ENCODE measurements at places on chromosomes 12 and 14. TPM values are rescaled to one million over a fixed set of nuclear protein-coding genes. Genes with fewer than 3 reads are reported as not detected.

Gene NUAK1
- total RNA-seq = 23.1 TPM

Gene C1QL4
- 3.3 TPM for total RNA-seq

Gene GPR84
- not detected for total RNA-seq

Gene RNASE3
- not detected for total RNA-seq

Gene CRACR2A
- total RNA-seq = 2.0 TPM

DNA sequence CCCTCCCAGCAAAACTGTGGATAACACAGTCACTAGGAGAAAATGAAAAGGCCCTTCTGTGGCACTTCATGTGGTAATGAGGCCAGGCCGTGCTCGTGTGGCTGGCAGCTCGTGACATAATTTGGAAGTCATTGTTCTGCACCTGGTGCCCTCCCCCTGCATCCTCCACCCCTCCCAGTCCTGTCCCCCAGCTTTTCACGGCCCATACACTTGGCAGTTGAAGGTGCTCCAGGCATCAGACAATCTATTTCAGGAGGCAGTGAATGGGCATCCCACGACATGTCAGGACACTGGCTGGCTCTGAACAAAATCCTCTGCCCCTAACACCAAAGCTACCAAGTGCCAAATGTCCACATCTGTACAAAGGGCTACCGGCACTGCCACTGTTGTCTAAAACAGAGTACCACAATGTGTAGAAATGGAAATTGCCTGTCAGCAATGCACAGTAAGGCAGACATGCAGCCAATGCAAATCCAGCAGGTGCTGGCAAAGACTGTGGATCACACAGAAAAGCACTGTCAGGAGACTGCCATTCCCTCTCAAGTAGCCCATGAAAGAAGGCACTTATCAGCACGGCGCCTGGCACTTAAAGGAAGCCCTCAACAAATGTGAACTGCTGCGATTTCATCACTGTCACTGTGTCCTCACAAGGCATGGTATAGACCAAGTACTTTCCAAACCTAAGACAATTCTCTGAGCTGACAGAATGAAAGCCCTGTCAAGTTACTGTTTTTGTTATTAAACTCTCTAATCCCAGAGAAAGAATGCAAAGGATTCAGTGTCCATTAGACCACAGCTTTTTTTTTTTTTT lies 39.1 kb downstream of the CORO1C start:
- DNase-seq = no peak

GRCh38 chr12:75995691-75996090 lies 35.9 kb downstream of the PHLDA1 start:
- DNase-seq = no peak

DNA sequence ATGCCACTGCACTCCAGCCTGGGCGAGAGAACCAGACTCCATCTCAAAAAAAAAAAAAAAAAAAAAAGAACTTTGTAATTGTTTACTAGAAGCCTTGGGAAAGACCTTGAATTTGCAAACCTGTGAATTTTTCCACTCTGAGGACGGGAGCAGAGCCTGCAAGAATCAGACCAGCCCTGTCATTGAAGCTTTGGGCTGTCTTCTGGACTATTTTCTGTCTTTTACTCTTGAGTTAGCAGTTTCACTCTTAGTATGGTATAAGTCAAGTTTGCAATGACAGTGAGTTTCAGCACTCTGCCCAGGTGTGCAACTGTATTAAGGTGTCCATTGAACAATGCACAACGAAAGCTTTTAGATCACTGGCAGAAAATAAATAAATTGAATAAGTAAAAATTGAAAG lies 81.4 kb upstream of the KRAS start:
- DNase-seq = no peak

- DNase-seq = peak; percentile 21
Observed at GRCh38 chr14:59882957-59883356, 12.4 kb upstream of the RTN1 start.

DNA sequence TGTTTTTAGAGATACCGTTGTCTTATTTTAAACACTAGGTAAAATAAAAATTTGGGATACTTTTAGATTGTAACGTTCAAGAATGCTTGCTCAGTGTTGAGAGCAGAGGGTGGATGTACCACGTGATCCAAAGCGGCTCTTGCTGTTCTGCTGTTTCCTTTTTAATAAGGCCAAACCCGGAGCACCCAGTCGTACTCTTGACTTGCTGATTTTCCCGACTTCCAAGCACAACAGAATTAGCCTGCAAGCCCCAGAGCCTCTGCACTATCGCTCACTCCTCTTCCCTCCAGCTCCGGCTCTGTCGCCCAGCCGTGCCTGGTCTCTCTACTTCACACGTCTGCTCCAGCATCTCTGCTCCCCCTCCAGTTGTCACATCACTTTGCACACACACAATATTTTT lies 77.3 kb downstream of the EMP1 start:
- no peak for DNase-seq

DNA sequence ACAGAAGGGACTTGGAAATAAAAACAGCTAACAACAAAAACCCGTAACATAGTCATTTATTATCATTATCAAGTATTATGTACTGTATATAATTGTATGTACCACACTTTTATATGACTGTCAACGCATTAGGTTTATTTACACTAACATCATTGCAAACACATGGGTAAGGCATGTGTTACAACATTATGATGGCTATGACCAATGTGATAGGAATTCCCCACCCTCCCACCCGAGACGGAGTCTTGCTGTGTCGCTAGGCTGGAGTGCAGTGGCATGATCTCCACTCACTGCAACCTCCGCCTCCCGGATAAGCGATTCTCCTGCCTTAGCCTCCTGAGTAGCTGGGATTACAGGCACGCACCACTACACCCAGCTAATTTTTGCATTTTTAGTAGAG lies 82.6 kb downstream of the ERC1 start:
- no peak for DNase-seq

DNA sequence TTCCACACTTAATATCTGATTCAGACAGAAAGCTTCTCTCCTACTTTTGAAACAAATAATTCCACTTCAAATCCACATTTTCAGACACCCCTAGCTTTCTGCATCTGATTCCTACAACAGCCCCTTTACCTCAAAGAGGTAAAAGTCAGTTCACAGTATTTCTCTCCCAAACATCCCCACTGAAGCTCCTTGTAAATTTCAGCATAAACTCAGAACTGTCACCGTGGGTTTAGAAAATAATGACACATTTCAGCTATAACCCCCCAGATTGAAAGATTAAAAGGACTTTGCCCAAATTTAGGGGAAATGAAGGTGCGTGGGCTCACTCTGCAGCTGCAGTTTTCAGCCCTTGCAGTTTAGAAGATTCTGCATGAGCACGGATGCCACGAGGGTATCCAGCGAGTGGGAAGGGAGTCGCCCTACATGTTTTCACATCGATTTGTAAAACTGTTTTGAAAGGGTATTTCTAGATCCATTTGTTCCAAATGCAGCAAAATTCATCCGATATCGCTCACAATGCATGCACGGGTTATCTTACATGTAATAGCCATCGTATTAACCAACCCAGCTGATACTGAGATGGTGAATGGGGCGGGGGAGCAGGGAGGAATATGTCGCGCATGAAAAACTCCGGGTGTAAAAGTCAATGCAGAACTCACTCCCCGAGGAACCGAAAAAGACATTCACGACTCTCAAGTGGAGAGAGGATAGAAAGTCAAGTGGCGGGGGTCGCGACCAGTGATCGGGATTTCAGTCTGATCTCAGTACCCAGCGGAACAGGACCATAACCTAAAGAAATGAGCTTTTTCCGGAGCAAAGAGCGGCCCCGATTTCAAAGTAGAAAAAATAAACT lies 5.0 kb upstream of the CCND2 start:
- no peak for DNase-seq

DNA sequence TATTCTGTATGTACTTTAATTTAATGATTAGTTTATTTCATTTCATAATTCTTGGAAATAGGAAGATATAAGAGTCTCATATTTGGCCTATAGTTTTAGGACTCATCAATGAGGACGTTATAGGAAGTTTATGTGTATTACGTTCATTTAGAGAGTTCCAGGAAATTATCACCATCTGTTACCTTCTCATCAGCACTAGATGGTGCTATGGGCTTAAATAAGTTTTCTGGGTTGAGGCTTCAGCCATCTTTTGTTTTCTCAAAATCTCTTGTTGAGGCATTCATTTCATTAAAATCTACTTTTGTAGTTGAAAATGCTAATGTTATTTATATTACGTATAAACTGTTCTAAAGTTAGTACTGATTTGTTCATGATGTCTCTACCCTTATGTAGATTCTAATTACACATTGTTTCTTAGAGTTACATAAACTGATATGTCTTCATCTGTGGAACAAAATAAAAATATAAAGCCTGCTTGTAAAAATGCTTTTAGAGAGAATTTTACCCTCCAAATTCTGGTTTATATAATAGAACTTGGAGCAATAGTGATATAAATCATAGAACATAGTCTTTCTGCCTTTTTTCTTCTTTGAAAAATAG lies 89.2 kb downstream of the CFAP54 start:
- DNase-seq = peak; percentile 17

GRCh38 chr14:73726025-73726961 lies 12.1 kb upstream of the PNMA1 start:
- peak; percentile 35 for DNase-seq

DNA sequence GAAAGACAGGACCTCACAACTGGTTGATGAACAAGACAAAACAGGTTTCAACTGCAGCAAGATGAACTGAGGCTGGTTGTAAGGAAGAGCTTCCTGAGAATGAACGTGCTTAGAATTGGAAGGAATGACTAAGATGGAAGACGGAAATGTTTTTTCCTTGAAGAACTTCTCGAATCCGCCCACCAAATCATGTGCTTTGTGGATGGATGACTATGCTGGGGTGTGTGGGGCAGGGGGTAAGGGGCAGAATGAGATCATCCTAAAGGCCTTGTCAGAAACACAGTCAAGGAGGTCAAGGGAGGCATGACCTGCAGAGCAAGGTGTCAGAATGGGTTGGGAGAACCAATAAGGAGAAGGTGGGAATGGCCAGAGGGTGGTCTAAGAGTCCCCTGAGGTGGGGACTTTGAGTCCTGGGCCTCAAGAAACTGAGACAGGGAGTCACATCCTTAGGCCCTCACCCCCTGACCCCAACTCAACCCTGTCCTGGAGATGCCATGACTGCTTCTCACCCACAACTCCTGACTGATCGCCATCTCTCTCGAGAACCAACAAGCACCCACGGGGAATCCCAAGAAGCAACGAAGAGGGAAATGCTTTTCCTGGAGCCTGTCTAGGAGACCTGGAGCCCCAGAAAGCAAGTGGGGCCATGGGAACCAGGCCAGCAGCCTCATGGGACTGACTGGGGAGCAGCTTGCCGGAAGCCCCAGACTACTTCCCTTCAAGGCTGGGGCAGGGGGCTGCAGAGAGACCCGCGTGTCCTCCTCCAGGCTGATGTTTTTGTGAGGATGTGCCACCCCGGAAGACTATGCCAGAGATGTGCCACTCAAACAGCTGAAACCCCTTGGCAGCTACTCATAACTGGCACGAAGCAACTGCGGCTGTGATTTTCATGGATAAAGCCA lies 84.0 kb downstream of the ACTN1 start:
- DNase-seq = no peak

All from H7 (cell line).